ENCODE measurements at places on chromosomes 2 and 18.

GRCh38 chr2:46001741-46002506, 295.3 kb upstream of the EPAS1 start:
- DNase-seq, result no peak

GRCh38 chr2:30731706-30732105, 75.5 kb downstream of the CAPN13 start:
- no peak for DNase-seq

GRCh38 chr2:126880817-126881216, 17.9 kb upstream of the TEX51 start:
- DNase-seq, result no peak

- DNase-seq, result peak; percentile 11
Observed at GRCh38 chr18:79275992-79276391, 119.7 kb upstream of the NFATC1 start.

GRCh38 chr2:71778936-71779773, 325.8 kb downstream of the DYSF start:
- no peak for DNase-seq

DNA sequence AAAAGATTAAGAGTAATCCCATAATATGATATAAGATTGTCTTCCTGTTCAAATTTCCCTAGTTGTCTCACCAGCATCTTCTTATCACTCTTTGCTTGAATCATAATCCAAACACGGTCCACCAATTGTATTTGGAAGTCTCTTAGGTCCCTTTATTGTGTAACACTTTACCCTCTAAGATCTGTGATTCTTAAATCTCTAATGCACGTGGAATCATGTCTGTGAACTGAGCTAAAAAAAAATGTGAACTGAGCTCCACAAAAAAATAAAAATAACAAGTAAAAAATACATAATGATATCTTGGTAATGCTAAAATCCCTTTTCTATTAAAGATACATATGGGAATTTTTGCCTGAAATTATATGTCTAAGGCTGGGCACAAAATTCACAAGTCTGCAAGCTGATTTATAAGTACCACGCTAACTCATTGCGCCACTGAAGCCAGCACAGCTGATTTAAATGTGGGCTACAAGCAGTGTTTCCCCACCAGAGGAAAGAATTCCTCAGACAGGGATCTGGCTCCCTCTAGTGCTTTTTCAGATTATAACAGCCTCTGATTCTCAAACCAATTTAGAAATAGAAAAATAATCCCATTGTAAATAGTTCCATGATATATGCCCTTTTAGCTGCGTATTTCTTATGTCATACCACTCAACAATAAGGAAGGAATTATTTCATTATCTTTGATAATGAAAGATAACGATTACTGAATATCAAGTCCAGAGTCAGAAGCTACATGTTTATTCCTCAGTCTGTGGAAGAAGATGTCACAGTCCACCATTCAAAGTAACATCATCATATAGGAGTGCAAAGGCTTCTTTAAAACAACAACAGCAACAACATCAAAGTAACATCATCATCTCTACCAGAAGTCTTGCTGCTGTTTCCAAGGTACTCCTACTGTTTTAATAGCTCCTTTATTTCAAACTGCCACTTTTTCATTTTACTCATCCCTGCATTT, 22.9 kb downstream of the RBM43 start:
- DNase-seq, result peak; percentile 15

DNA sequence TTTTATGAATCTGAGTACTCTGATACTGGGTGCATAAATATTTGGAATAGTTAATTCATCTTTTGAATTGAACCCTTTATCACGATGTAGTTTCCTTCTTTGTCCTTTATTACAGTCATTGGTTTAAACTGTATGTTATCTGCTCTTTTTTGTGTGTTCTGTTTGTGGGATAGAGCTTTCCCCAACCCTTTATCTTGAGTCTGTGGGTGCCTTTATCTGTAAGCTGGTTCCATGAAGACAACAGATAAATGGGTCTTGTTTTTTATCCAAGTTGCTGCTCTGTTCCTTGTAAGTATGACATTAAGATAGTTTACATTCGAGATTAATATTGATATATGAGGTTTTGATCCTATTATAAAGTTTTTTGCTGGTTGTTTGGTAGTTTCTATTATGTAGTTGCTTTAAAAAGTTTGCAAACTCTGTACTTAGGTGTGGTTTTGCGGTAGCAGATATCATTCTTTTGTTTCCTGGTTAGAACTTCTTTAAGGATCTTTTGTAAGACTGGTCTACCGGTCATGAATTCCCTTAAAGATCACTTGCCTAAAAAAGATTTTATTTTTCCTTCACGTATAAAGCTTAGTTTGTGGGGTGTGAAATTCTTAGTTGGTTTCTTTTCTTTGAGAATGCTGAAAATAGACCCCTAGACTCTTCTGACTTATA, 1451.3 kb upstream of the SLC39A10 start:
- no peak for DNase-seq

- DNase-seq, result no peak
Observed at GRCh38 chr2:219020604-219021365, 20.5 kb downstream of the CFAP65 start.

DNA sequence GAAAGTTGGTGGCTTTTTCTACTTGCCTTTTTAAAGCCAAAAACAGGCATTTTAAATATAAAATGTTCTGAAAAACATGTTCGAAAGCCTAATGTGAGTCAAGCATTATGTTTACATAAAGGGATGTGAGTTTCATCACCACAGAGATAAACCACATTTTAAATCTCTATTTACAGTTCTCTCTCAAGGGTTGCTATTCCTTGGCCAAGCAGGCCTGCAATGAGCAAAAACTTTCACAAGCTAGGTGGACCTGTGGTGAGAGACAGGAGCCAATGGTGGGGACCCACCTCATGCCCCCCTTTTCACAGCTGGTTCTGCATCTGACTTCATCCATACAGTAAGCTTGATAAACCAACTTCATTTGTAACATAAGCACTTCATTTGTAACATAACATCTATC, 65.1 kb downstream of the CUL3 start:
- DNase-seq, result no peak

GRCh38 chr2:128622955-128623620, 304.4 kb upstream of the HS6ST1 start:
- DNase-seq, result no peak

DNA sequence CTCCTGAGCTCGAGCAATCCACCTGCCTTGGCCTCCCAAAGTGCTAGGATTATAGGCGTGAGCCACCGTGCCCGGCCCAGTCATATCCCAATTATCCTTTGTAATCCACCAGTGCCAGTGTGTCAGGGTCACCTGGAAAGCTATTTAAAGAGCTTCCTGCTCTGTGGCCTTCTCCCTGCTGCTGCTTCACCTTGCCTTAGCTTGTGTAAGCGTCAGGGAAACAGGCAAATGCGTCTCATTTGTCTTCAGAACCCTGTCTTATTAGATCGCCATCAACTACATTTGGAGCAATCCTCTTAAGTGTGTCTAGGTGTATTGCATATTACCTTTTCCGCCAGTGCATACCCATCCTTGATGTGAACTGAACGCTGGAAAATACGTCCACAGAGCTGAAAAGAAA, 10.2 kb downstream of the KIF5C start:
- DNase-seq, result no peak

- no peak for DNase-seq
Observed at GRCh38 chr18:23992089-23992940, 22.2 kb upstream of the TTC39C start.

- no peak for DNase-seq
Observed at GRCh38 chr2:98903064-98903355, 33.0 kb downstream of the CRACDL start.

DNA sequence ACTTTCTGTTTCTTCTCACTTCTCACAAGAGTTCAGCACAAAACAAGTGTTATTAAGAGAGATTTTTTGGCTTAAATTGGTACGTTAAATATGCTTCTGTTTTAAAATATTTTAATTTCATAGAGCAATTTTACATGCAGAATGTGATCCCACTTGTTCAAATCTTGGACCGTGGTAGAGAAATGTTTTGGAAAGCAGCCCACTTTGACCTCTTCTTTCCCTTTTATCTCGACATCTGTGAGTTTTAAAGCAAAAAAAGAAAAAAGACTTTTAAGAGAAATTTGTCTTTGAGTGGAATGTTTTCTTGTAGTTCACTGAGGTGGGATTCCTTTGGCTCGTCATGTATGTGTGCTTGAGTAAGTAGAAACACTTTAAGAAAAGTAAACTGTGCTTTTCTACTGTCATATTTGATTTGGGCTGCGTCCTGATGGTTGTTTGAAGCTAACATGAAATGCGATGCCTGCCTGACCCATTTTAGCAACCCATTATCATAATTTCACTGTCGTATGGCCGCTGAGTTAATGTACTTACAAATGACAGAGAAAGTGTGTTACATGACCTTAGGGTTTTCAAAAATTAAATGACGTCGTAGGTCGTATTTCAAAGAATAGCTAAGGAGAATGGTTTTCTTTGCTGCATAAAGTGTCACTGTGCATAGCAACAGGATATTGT, 54.5 kb downstream of the TSHZ1 start:
- no peak for DNase-seq

GRCh38 chr18:35050028-35050546, 8.9 kb downstream of the MAPRE2 start:
- DNase-seq, result no peak
